ENCODE measurements at places on chromosomes 7 and 10.
A peak's percentile ranks its signal among the peaks of the same experiment; 100 is the strongest.

DNA sequence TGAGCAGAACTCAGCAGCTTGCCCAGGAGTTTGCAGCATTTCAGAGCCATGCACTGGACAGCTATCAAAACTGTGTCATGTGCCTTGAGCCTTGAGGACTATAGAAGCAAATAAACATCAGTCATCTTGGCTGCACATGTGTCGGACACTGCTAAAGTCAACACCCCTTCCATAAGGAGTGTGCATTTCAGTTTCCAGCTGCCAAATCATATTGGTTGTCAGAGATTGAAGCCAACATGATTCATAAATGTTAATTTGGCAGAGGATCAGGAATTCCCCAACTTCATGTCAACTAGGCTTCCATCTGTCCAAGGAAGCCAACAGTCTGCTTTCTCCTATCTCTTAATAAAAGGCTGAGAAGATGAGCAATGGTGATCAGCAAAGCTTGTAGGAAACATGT lies 32.8 kb downstream of the SLC16A12 start:
- peak; percentile 85 for DNase-seq

DNA sequence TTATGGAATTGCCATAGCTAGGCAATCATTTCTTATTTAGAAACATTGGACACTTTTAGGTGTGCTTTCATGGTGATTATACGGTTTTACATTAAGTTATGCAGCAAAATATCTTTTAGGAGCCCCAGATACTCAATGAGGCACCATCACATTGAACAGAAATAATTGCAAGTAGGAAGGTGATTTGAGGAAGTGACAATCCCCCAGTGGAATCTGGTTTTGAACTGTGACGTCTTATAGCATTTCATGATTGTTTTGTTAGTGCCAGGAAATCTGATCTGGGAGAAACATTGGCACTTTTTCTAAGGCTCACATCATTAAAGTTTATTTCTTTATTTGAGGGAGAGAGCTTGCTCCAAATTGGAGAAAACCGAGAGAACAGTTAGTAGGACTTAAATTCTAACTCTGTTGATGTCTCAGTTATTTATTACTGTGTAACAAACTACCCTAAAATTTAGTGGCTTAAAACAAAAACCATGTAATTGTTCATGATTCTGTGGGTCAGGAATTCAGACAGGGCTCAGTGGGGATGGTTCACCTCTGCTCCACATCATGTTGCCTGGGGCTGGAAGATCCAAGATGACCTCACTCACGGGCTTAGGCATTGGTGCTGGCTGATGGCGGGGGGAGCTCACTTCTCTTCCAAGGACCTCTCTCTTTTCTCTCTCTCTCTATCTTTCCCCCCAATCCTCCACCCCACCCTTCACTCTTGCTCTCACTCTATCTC lies 78.2 kb upstream of the STEAP1B start:
- DNase-seq, result peak; percentile 50

- no peak for DNase-seq
These were observed 30.0 kb upstream of the INHBA start for GRCh38 chr7:41732843-41733306.

DNA sequence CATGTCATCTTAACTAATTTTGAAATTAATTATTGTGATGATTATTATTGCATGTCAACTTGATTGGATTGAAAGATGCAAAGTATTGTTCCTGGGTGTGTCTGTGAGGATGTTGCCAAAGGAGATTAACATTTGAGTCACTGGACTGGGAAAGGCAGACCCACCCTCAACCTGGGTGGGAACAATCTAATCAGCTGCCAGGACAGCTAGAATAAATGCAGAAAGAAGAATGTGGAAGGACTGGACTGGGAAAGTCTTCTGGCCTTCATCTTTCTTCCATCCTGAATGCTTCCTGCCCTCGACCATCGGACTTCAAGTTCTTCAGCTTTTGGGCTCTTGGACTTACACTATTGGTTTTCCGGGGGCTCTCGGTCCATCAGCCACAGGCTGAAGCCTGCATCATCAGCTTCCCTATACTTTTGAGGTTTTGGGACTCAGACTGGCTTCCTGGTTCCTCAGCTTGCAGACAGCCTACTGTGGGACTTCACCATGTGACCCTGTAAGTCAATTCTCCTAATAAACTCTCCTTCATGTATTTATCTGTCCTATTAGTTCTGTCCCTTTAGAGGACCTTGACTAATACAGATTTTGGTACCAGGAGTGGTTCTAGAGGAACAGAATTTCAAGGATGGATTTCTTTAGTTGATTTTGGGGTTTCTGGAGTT lies 959.8 kb downstream of the ANKRD7 start:
- DNase-seq, result no peak

- peak; percentile 29 for DNase-seq
These were observed 64.4 kb upstream of the HECTD2 start for GRCh38 chr10:91345716-91346115.

- DNase-seq, result no peak
These were observed 437.7 kb downstream of the RPS24 start for GRCh38 chr10:78471326-78471722.

DNA sequence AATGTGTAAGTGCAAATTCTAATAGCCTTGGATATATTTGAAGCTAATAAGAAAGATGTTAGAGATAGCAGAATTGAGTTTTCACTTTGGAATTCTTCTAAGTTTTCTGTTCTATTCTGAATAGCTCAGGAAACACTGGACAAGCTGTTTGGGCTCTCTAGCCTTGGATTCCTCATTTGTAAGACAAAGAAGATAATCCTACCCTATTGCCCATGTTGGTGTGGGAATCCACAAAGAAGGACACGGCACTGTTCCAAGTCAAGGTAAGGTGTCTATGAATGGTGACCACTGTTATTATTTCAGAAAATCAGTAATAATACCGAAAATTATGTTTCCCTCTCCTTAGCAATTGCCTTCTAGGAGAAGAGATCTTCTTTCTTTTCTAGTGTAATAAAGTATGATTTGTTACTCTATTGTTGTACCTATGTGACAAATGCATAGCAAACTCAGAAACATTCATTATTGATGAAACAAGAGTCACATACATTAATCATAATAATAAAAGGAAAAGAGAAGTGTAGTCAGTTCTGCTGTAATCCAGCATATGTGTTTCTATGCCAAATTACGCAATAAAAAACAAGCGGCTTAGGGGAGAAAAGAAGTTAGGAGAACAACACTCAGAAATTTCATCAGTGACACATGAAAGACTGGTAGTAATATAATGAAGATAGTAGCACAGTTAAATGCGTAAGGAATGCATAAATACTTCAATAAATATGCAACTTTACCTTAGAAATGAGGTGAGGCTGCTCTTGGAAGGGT lies 1012.3 kb upstream of the PHF14 start:
- DNase-seq, result no peak

DNA sequence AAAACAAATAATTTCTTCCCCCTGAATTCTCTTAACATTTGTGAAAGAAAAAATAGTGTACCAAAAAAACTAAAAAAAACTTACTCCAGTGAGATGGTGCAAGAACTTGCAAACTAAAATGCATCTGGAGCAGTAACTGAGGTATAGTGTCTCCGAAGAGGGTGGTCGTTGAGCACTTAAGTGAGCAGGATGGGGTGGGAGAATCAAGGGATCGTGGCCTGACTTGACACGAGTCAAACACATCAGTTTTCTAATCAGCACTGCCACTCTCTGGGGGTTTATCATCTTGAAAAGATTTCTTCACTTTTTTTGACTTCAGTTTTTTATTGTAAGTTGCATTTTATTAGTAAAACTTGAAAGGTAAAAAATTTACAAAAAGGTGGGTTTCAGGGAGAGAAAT lies 2.5 kb downstream of the ZNF273 start:
- no peak for DNase-seq

- DNase-seq, result no peak
These were observed 106.4 kb upstream of the GJD4 start for GRCh38 chr10:35498693-35499092.

DNA sequence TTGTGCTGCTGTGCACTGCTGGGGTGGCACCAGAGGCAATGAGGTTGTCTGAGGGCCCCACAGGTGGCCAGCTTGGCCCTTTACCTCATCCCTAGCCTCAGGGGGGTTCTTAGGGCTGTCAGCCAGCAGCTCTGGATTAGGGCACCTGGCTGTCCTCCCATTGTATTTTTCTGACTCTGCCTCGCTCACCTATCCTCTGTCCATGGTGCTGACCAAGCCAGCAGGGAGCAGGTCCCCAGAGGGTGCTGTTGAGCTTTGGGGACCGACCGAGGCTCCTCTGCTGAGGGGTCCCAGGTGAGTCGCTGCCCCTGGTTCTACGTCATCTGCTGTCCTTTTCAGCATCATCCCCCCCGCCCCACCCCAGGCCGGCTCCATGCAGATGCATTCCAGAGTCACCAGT lies 32.1 kb upstream of the ZNF735 start:
- no peak for DNase-seq

DNA sequence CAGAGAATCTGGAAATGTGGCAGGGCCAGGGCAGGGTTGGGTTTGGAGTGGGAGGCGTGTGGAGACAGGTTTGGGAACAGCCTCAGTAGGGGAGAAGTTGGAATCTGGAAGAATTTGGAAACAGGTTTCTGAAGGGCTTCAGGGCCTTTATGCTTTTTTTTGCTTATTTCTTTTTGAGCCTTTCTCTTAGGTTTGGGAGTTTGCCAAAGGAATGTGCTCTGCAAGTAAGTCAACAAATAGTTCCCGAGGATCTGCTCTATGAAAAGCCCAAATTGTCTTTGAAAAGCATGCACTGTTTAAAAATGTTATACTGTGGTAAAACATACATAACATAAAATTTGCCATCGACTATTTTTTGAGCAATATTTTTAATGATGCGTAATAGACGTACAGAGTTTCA lies 86.7 kb upstream of the ADRB1 start:
- DNase-seq, result peak; percentile 86

DNA sequence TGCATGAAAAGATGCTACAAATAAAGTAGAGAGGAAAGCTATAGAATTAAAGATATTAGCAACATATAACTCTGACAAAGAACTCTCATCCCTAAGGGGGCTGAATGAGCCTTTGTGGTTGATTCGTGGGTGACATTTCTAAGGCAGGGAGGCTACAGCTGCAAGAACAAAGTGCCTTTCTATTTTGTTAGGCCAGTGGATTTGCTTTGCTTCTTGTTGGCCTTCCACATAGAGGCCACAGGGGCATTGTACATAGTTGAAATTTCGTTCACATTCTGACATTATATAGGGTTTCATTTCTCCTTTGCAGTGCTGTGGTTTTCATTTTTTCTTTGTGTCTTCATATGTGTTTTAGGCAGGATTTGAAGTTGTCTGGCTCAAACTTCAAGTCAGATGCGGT lies 819.2 kb upstream of the C7orf33 start:
- no peak for DNase-seq

DNA sequence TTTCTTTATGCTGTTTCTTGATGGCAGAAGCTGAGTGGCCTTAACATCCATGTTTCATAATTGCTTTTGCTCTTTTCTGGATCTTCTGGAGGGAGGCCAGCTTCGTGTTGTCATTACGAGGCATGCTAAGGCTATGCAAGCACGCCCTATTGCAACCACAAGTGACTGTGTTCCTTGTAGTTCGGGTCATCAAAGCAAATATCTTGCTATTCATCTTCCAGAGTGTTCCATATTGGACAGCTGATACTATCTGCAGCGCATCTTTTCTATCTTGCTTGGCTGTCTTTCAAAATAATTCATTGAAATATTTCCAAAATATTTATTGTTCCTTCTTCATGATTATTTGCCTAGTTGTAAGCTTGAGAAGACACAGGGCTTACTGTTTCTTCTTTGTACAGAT lies 5.0 kb downstream of the EPHB6 start:
- DNase-seq, result peak; percentile 45

- no peak for DNase-seq
These were observed 7.1 kb downstream of the ASNS start for GRCh38 chr7:97865104-97865503.

- no peak for DNase-seq
These were observed 54.5 kb downstream of the CUL1 start for GRCh38 chr7:148753224-148753623.

- DNase-seq, result no peak
These were observed 62.2 kb upstream of the FAM20C start for GRCh38 chr7:130222-130572.

- no peak for DNase-seq
These were observed 2.8 kb downstream of the FBXL15 start for GRCh38 chr10:102423372-102423968.

DNA sequence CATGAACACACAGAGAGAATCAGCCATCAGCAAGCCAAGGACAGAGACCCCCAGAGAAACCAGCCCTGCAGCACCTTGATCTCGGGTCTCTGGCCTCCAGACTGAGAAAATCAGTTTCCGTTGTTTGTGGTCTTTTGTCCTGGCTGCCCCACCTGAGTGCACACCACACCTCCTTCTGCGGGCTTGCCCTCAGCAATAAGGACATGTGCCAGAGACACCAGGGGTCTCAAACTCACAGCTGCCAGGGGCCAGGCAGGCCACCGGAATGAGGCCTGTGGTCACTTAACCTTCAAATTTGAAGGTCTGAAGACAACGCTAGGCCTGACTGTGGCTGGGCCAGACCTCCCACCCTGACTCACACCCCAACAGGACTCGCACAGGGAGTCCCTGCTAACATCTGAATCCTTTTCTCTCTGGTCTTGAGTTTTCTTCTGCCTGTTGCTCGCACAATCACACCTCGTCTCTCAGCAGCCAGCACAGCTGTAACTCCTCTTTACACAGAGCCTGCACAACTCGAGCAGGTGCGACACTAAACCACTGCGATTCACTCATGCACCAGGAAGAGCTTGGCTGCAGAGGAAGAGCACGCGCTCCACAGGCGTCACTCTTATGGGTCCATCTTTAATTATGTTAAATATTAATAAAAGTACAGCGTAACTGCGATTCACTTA lies 86.2 kb downstream of the CHST15 start:
- DNase-seq, result no peak

DNA sequence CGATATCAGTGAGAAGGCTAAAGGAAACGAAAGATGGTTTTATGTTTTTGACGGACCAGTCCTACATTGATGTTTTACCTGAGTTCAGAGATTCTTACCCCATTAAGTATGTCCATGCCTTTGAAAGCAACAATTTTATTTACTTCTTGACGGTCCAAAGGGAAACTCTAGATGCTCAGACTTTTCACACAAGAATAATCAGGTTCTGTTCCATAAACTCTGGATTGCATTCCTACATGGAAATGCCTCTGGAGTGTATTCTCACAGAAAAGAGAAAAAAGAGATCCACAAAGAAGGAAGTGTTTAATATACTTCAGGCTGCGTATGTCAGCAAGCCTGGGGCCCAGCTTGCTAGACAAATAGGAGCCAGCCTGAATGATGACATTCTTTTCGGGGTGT lies 27.7 kb downstream of the MET start:
- no peak for DNase-seq

- DNase-seq, result peak; percentile 66
These were observed 153.8 kb downstream of the COBL start for GRCh38 chr7:51162724-51163329.

- no peak for DNase-seq
These were observed 355.1 kb downstream of the AUTS2 start for GRCh38 chr7:69953136-69954067.

GRCh38 chr10:29969255-29970011 lies 90.0 kb downstream of the JCAD start:
- no peak for DNase-seq

DNA sequence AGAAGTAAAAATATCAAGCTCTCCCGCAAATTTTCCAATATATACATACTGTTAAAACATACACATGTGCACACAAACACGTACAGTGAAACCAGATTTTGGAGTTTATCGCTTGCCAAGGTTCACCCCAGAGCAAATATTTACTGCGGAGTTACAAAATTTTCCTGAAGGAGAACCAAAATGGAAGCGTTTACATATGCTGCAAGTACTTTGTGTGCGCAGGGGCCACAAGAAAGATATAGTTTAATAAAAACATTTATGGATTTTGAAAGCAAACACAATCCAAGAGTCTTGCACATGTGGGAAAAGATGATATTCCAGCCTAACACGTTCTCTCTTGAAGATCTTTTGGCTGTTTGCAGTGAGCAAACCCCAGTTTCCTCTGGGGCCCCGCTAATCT lies 301.3 kb upstream of the NFE2L3 start:
- no peak for DNase-seq

Measured in fibroblast of skin of abdomen (primary cell).